ENCODE measurements at places on chromosomes 2 and 18.

DNA sequence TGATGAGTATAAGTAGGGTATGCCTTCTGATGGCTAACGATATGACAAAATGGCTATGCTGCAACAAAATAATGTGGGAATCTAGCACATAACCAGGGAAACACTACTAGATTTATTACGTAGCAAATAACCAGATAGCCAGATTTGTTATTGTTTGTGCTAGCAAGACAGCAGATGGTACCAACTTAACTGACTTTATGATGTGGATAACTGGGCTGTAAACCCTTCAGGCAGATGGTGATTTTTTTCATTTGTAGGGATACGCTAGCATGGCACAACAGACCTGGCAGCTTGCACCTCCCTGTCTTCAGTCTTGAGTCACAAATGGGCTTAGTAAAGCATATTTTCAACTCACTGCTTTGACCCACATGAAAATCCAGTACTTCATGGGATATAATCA is 48.7 kb downstream of the PRELID3A start:
- no peak for DNase-seq

- DNase-seq = no peak
Observed at GRCh38 chr2:53568469-53568868, 199.1 kb upstream of the CHAC2 start.

- DNase-seq = no peak
Observed at GRCh38 chr2:207879536-207879935, 109.8 kb upstream of the FZD5 start.

- no peak for DNase-seq
Observed at GRCh38 chr2:131026919-131027318, 66.3 kb downstream of the FAM168B start.
